ENCODE measurements at places on chromosomes 7 and 10. TPM values are rescaled to one million over a fixed set of nuclear protein-coding genes. Genes with fewer than 3 reads are reported as not detected.

STAMBPL1 gene
- 1.1 TPM for total RNA-seq

SPDYE6 gene
- not detected for total RNA-seq

DNA sequence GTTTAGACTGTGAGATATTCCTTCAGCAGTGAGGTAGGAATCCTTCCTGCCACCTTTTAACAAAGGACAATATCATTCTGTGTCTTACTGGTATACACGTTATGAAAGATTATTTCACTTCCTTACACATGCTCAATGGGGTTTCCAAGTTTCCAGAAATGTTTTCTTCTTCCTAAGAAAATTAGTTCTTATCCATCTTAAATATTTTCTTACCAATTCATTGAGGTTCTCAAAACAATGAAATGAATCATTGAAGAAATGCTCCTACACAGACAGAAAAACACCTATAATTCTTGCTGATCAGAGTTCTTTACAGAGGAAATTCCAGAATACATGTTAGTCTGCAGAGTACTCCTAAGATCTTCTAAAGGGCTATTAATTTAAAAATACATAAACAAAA lies 51.4 kb upstream of the SEC61G start:
- no peak for DNase-seq
- peaks cover 1% of the 10 kb centered on the region for H3K27me3 ChIP-seq
- no peaks in the 10 kb centered on the region for H3K36me3 ChIP-seq
- H3K4me3 ChIP-seq = no peak overlapping the region

- no peaks in the 10 kb centered on the region for H3K27me3 ChIP-seq
- H3K27ac ChIP-seq = no peak overlapping the region
- H3K36me3 ChIP-seq = no peaks in the 10 kb centered on the region
- DNase-seq = no peak
These were observed 128.4 kb upstream of the NPVF start for GRCh38 chr7:25356534-25357151.

ADAMTS14 gene
- not detected for total RNA-seq

GRCh38 chr7:122887198-122887597 lies 938 bp upstream of the CADPS2 start:
- H3K27me3 ChIP-seq = no peaks in the 10 kb centered on the region
- peaks cover 4% of the 10 kb centered on the region for H3K4me1 ChIP-seq
- no peaks in the 10 kb centered on the region for H3K36me3 ChIP-seq
